Skeletal muscle cell (primary cell): ENCODE measurements at places on chromosomes 16 and 17.
A peak's percentile ranks its signal among the peaks of the same experiment; 100 is the strongest.

- DNase-seq, result no peak
Measured at GRCh38 chr16:46828292-46828691, 2.7 kb downstream of the C16orf87 start.

DNA sequence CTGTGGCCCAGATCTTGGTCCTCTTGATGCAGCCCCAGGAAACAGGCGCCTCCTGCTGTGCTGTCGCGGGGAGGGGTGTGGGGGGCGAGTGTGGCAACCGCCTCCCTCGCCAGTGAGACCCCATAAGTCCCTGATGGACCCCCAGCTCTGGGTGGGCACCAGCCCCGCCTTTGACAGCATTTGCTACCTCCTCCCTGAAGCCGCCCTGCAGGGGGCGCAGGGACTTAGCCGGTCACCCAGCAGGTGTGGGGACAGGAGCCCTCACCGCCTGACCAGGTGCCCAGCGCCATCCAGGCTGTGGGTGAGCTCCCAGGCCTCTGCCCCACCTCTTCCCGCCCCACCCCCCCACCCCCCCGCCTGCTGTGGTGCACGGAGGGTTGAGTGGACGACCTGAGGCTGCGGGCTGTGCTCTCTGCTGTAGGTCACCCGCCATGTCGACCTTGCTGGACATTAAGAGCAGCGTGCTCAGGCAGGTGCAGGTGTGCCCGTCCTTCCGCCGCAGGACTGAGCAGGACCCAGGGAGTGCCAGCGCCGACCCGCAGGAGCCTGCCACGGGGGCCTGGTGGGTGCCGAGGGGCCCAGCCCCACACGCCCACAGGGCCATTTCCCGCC is 4.8 kb downstream of the BAIAP3 start:
- DNase-seq, result no peak

GRCh38 chr16:80915079-80915450 is 91.6 kb downstream of the CMC2 start:
- no peak for DNase-seq

DNA sequence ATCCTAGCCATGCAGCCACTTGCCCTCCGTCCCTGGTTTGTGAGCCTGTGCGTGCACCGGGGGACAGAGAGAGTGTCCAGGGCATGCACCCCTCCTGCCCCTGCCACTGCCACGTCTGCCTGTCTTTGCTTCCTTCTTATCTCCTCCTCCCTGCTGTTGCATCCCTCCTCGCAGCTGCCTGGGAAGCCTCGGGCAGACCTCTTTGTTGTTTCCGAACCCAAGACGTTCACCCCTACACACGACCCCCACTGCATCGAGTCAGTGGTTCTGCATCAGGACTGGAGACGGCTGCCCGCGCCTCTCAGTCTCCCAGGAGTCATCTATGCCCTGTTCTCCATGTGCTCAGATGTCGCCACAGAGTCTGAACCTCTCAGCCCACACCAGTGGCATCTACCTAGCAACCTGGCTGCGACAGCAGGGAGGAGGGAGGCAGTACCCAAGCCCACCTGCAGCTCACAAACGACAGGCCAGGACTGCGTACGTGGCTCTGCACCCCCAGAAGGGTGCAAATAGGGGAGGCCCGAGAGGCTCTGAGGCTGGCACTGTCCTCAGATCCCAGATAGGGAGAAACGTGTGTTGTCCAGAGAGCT is 5.2 kb downstream of the TIMP2 start:
- DNase-seq, result no peak

GRCh38 chr17:64747938-64748540 is 85.9 kb upstream of the SMURF2 start:
- no peak for DNase-seq

DNA sequence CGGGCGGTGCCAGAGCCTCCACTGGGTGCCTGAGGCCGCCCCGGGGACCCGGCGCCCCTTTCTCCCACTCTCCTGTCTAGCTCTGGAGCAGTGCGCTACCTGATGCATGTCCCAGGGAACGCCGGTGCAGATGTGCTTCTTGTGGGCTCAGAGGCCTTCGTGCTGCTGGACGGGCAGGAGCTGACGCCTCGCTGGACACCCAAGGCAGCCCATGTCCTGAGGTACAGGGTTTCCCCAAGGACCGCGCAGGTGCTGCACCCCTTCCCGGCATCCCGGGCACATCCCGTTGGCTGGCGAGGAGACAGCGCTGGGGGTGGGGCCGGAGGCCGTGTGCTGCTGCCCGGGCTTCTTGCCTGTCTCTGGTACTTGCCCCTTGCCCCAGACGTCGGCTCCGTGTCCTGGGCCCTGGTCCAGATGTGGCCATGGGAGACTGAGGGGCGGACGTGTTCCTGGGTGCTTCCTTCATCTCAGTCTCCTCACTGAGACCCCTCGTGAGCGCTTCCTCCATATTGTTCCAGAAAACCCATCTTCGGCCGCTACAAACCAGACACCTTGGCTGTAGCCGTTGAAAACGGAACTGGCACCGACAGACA is 12.5 kb downstream of the RGS11 start:
- no peak for DNase-seq

- peak; percentile 65 for DNase-seq
Measured at GRCh38 chr17:7687072-7687907, at the start of gene TP53. Gene TP53, minus strand, starts transcription at chr17:7687490. Its CDS starts 10,896 bp downstream, at chr17:7676594.

GRCh38 chr16:57773655-57774295 is 28.5 kb downstream of the KIFC3 start:
- no peak for DNase-seq

- DNase-seq, result no peak
Measured at GRCh38 chr17:9968008-9968407, 62.9 kb upstream of the RCVRN start.

DNA sequence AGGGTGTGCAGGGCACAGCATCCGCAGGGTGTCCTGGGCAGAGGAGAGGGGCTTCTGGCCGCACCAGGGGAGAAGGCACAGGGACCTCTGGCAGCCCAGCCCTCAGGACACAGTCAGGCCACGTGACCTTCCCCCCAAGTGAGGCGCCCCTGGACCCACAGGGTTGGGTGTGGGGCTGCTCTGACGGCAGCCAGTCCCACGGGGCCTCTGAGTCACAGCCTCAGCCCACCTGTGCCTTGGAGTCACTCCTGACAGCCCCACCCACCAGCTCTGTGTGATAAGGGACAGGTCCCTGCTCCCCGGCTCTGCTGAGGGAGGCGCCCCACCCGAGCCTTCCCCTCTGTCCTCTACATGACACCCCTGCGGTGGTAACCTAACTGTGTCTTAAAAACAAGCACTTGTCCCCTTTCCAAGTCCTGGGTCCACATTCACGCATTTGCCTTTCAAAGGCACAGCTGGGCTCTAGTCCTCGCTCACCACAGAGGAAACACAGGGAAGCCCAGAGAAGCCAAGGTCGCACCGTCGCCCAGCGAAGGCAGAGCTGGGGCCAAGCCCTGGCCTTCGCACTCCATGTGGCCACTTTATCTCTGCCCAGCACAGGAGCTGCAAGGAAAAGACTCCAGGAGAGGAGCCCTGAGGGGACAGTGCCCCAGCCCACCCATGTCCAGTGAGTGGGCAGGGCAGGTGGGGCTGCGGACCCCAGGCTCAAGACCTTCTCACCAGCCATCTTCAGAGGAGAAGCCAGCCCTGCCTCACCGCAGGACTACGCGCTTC is 5.1 kb upstream of the NPTX1 start:
- no peak for DNase-seq

- no peak for DNase-seq
Measured at GRCh38 chr17:9306086-9306485, 269.5 kb downstream of the STX8 start.

DNA sequence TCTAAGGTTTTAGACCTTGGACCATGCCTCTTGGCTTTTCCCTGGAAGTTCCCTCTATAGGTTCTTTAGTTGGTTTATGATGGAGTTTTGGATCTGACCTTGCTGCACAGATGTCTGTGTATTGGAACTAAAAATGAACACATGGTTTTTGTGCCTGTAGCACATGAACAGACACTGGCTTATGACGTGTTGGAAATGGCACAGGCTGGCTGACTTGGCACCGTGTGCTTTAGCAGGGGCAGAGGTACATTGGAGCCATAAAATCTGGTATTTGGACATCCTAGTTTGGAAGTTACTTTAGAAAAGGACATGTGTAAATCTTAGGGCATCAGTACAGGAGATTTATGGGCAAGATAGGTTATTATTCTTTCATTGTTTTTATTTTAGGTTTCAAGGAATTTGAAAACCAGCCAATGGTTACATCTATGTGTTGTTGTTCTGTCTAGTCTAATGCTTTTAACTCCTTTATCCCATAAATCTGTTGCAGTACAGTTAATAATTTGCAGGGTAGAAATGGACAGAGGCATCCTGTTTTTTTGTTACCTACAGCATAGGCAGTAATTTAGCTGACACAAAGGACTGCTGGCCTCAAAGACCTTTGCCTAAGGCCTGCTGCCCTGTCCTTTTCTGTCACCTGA is 6.0 kb downstream of the SOCS7 start:
- DNase-seq, result no peak

- no peak for DNase-seq
Measured at GRCh38 chr17:21377705-21378396, 1.7 kb downstream of the KCNJ12 start.

DNA sequence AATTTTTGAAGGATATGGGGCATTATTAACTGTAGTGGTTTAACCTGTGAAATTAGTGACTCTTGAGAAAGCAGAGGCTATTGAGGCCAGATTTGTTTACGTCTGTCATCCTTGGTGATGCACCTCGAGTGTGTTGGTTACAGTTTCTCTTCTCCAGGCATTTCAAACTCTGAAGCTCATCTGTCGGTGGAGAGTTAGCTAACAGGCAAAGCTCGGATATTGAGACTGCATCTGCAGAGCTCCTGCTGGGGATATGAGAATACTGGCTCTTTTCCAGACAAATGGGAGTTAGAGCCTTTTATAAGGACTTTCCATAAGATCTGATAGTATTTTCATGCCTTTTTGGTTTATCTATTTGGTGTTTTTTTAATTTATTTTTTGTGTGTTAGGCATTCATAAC is 6.7 kb downstream of the CLEC16A start:
- no peak for DNase-seq

DNA sequence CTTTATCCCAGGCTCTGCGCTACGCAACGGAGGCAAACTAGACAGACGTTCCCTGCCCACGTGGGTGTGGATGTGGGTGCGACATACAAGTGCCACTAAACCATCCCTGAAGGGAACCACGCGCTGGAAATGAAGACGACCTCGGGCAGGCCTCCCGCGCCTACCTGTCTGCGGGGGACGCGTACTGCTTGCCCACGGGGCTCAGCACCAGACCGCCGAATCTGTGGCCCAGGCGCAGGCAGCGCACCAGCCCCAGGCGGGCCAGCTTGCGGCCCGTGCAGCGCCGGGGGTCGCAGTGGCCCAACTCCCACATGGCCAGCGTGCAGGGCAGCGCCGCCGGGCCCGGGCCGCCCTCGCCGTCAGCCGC is 480 bp downstream of the TSR3 start:
- DNase-seq, result no peak

- no peak for DNase-seq
Measured at GRCh38 chr17:82035488-82035887, 2.0 kb downstream of the DCXR start.

DNA sequence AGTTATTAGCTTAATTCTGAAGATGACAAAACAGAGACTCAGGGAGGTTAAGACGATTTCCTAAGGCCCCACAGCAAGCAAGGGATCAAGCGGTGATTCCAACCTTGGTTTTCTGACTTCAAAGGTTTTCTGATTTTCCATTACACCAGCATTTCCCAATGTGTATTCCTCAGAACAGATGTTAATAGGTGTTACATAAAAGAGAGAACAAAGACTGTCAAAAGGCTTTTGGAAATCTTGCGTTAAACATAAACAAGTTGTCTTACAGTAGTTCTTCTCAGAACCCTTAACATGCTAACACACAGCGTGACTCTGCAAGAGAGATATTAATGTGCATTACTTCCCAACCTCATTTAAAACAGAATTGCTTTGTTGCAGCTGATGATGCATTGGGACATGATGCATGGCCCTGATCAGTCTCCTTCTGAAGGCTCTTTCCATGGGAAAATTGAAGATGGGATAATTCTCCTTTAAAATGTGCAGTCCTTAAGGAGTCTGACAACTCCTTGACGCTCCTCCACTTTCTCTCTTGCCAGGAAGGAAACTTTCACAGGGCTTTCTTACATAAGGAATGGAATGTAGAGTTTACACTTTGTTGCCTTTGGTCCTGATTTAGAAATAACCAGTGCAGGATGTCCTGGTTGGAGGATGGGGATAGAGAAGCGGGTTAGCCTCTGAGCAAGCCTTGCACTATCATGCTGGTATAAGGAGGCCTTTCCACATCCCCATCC is 21.5 kb upstream of the MMD start:
- DNase-seq, result no peak

DNA sequence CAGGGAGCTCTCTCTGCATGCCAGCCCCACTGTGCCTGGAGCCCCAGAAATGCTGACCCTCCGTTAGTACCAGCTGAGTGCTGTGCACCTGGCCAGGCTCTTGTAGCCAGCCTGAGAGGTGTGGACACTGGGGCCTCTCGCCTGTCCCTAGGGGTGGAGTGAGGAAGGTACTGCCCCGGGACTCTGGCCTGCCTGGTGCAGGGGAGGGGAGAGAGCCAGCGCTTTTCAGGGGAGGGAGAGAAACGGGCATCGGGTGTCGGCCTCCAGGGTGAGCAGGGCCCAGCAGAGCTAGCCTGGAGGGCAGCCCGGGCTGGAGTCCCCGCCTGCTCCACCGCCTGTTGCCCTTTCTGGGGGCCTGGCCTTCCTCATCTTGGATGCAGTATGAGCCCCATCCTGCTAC is 13.1 kb downstream of the MAP2K3 start:
- DNase-seq, result no peak

DNA sequence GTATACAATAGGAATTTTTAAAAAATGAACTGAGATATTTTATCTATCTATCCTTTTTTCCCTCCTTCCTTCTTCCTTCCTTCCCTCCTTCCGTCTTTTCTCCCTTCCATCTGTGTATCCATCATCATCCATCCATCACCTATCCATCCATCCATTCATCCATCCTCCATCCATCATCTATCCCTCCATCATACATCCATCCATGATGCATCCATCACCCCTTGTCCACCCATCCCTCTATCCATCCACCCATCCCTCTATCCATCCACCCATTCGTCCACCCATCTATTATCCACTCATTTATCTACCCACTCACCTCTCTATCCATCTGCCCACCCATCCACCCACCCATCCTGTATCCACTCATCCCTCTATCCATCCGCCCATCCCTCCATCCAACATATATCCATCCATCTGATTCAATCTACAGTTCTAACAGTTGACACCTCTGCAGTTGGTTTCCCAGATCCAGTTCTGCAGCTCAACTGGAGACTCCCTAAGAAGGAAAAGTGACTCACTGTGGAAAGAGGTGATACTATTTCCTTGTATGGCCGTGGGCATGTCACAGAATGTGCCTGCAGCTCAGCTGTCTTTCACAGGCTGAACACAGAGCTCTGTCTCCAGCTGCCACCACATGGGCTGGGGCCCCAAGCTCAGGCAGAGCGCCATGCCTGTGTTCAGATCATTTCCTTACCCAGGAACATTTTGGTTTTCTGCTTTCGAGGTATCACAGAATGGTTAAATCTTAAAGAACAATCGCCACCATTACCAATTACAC is 130.8 kb downstream of the XYLT1 start:
- peak; percentile 39 for DNase-seq
